Panc1 (cell line): ENCODE measurements at places on chromosomes 12 and 14. TPM values are rescaled to one million over a fixed set of nuclear protein-coding genes. Genes with fewer than 3 reads are reported as not detected.

The SLC17A8 gene
- not detected for total RNA-seq

DNA sequence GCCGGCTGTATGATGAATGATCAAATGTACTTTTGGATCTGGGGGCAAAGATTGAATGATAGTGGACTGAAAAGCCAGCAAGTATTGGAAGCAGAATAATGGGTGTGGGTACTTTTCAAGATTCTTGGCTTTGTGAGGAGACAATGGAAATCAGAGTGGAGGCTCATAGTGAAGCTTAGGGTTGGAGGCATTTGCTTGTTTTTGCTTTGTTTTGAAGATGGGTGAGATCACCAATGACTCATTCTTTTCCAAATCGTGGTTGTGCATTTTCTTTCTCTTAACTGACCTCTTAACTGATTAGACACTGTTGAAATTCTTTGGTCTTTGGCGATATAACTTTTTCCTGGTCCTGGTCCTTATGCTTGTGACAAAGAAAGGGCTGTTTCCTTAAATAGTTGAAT is 54.4 kb downstream of the PELI2 start:
- no peak for DNase-seq

DNA sequence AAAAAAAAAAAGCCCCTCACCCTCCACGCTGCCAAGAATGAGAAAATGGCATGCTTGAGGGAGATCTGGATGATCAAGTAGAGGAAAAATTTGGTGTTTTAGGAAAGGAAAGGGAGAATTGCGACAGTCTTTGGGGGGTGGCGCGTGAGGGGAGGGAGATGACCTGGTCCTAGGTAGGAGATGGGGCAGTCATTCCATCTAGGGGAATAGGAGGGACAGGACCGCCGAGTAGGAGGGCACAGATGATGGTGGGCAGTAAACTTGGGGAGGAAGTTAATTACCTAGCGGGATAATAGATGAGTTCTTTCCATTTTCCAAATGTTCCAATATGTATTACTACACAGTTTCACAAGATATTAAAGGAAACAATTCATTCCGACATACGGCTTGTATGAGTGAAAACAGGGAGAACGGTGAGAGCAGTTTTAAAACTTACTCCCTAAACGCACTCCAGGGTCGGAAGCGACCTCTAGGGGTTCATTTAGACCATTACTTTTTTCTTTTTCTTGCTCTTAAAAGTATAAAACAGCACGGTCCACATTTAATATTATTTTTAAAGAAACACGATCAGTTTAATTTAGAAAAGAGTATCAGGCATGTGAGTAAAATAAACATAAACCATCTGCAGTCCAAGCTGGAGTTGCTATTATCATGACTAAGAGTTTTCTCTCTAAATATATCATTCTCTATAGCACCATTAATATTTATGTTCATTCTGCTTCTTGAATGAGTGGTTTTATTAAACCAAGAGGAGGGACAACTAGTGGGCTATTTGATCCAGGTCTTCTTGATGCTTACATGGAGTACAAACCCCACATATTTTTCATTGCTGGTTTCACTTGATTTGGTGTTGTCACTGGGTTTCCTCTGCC is 3.0 kb upstream of the FNTB start:
- DNase-seq = peak; percentile 15

GRCh38 chr12:91211866-91212265 is 29.2 kb upstream of the DCN start:
- no peak for DNase-seq

DNA sequence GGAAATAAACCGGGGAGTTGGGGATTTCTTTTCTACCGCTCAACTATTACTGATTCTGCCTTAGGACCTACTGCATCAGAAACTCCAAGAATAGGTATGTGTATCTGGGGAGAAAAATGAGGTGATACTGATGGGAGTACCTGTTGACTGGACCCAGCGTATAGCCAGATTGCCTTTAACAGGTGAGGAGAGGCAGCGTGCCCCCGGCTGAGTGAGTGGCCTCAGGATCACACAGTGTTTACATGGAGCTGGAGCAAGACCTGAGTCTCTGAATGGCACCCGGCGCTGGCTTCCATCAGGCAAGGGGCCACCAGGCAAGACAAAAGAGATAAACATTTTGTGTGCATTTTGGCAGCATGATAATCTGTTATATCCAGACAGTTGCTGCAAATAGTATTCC is 496.2 kb downstream of the EGLN3 start:
- DNase-seq = no peak

The CELA1 gene
- not detected for total RNA-seq

- no peak for DNase-seq
These were observed 130.3 kb downstream of the PTPN11 start for GRCh38 chr12:112549031-112549430.

DNA sequence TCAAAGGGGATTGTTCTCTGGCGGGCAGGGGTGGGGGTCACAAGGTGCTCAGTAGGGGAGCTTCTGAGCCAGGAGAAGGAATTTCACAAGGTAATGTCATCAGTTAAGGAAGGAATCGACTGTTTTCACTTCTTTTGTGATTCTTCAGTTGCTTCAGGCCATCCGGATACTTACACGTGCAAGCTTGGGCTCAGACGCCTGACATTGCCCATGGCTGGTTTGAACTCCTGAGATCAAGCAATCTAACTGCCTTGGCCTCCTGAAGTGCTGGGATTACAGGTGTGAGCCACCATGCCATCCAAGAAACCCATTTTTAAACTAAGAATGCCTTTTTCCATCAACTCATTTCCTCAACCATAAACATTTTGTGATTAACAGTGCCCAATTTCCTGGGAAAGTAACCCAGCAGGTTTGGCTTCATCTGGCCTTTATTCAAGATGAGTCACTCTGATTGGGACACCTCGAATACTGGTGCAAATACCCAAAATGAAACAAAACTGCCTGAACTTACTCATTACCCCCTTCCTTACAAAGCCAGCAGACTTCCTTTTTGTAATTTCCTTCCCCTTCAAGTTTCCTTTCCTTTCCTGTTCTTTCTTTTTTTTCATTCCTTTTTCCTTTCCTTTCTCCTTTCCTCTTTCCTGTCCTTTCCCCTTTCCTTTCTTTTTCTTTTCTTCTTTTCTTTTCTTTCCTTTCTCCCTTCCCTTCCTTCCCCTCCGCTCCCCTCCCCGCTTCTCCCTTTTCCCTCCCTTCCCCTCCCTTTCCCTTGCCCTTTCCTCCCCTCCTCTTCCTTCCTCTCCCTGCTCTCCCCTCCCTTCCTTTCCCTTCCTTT is 10.2 kb upstream of the RNASE10 start:
- DNase-seq = no peak

GRCh38 chr12:63875703-63876102 is 31.2 kb downstream of the SRGAP1 start:
- no peak for DNase-seq

The LRTM2 gene
- not detected for total RNA-seq

The PUS7L gene
- total RNA-seq = 11.4 TPM

GRCh38 chr12:19893514-19893913 is 454.2 kb downstream of the AEBP2 start:
- no peak for DNase-seq

GRCh38 chr14:89455412-89455811 is 38.4 kb upstream of the FOXN3 start:
- DNase-seq = no peak

- DNase-seq = no peak
These were observed 180.7 kb upstream of the PRICKLE1 start for GRCh38 chr12:42770261-42770660.

DNA sequence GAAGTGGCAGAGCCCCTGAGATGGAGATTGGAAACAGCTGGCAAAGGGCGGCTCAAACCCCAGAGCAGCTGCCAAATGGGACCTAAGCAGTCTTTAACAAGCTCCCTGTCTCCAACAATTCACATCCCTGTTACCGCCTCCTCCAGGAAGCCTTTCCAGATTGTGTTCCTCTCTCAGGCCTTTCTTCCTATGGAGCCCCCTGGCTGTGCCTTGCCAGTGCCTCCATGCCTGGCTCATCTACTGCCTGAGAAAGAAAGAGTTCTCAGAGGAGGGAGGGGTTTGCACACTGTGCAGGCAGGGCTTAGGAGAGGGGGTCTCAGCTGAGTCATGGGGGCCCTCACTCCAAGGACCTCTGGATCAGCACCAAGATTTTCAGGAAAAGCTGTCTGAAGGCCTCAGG is 8.8 kb upstream of the KRT74 start:
- no peak for DNase-seq

The DPF3 gene
- total RNA-seq = not detected

- DNase-seq = no peak
These were observed 27.4 kb upstream of the KCNH3 start for GRCh38 chr12:49511410-49511809.

GRCh38 chr12:6547987-6548386 is 7.9 kb downstream of the IFFO1 start:
- no peak for DNase-seq

DNA sequence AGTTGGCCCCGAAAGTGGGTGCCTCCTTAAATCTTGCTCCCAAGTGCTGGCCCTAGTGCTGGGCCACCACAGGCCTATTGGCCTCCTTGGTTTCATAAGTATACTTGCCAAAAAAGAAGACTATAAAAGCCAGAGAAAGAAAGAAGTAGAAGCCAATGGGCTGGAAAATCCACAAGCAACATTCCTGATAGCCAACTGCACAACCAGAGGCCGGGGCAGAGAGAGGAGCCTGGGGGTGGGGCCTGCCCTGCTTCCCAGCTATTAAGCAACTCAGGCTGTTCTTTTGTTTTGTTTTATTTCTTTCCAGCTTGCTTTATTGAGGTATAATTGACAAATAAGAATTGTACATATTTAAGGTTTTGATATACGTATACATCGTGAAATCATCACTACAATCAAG is 177.2 kb upstream of the NTF3 start:
- no peak for DNase-seq

DNA sequence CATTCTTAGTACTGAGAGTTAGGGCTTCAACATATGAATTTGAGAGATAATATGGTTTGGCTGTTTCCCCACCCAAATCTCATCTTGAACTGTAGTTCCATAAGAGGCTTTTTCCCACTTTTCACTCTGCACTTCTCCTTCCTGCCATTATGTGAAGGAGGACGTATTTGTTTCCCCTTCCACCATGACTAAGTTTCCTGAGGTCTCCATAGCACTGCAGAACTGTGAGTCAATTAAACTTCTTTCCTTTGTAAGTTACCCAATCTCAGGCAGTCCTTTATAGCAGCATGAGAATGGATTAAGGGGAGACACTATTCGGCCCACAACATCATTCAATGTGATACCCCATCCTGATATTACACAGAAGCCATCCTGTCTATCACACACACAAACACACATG is 36.8 kb upstream of the ALG10B start:
- no peak for DNase-seq
